GM18507 (cell line): ENCODE measurements at places on chromosomes 12 and 14.

- DNase-seq = no peak
These were observed 674.1 kb upstream of the ATXN7L3B start for GRCh38 chr12:73863546-73863945.

GRCh38 chr12:106682594-106683234, 91.8 kb upstream of the RIC8B start:
- no peak for DNase-seq

- no peak for DNase-seq
These were observed 70.5 kb downstream of the NUAK1 start for GRCh38 chr12:106068296-106068695.

DNA sequence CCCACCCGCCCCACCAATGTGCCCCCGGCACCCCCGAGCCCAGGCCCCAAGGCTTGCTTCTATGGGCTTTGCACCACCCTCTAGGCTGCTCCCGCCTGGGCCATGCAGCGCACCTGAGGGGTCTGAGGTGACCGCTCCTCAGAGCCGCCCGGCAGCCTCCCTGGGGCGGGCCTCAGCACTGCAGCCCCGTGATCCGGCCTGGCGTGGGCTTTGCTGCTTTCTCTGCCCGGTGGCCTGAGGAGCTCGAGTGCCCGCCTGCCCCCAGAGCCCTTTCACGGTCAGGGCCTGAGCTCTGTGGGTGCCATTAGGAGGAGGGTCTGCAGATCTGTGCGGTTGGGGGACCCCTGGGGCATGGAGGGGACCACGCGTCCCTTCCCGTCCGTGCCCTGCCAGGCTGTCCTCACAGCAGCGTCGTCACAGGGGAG, 6.2 kb downstream of the MTA1 start:
- DNase-seq = no peak
